ENCODE measurements at places on chromosomes 1 and 21.

DNA sequence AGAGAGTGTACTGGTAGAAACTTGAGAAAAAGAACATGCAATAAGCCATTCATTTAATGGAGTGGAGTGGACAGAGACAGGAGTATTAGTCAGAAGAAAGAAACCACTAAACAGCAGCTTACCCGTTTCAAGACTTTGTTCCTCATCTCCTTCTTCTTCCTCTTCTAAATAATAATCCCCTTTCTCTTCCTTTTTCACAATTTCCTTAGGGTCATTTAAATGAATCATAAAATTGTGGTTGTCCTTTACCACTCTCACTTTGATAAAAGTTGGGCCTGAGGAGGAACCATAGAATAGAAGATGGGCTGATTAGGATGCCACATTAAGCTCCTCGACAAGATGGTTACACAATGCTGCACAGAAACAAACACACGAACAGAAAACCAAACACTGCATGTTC is 109.6 kb downstream of the WDR3 start:
- peak; percentile 81 for DNase-seq

- no peak for DNase-seq
Measured at GRCh38 chr1:205260948-205261732, 33.4 kb downstream of the TMCC2 start.

GRCh38 chr1:150562446-150563339 is 13.5 kb downstream of the ADAMTSL4 start:
- no peak for DNase-seq

GRCh38 chr1:10727751-10728232 is 68.7 kb downstream of the CASZ1 start:
- DNase-seq: no peak

DNA sequence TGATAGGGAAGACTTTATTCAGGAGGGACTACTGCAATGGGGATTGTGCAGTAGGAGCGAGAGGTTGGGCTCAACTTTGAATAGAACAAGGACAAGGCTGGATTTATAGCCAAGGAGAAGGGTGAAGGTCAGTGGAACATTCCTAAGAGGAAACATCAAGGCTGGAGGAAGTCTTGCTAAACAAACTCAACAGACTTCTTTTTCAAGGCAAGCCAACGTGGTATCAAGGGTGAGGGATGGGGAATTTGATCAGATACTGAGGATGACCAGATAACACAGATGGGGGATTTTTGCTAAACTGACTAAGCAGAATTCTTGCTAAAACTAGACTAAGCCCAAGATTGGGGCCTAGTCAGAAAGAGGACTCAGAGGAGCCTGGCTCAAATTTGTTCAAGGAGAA is 107.3 kb downstream of the DUSP10 start:
- DNase-seq: no peak

DNA sequence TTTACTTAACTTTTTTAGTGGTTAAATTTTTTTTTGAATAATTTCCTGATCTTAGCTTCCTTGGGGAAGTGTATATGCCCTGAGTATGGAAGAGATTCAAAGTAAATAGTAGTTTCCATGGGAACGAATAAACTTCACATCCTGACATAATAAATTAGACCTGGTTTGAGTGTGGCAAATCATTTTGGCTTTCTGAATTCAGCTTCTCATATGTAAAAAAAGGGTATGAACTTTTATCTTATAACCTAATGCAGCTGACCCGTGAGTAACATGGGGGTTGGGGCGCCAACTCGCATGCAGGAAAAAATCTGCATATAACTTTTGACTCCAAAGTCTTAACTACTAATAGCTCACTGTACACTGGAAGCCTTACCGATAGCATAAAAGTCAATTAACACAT is 736.8 kb upstream of the NCAM2 start:
- no peak for DNase-seq

DNA sequence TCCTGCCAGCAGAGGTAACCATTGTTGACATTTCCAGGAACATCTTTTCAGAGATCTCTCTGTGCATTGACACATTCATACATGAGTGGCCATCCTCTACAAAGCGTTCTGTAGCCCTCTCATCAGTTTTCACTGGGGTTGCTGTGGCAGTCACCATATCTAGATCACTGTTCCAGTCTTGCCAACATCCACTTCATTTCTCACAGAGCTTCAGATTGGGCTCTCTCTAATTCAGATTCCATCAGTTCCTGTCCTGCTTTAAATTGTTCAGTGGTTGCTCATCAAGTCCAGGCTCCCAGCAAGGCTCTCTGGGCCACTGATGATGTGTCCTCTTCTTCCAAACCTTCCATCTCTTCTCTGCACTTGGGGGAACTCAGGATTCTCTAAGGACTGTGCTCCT is 173.7 kb downstream of the KCNJ6 start:
- DNase-seq: no peak

DNA sequence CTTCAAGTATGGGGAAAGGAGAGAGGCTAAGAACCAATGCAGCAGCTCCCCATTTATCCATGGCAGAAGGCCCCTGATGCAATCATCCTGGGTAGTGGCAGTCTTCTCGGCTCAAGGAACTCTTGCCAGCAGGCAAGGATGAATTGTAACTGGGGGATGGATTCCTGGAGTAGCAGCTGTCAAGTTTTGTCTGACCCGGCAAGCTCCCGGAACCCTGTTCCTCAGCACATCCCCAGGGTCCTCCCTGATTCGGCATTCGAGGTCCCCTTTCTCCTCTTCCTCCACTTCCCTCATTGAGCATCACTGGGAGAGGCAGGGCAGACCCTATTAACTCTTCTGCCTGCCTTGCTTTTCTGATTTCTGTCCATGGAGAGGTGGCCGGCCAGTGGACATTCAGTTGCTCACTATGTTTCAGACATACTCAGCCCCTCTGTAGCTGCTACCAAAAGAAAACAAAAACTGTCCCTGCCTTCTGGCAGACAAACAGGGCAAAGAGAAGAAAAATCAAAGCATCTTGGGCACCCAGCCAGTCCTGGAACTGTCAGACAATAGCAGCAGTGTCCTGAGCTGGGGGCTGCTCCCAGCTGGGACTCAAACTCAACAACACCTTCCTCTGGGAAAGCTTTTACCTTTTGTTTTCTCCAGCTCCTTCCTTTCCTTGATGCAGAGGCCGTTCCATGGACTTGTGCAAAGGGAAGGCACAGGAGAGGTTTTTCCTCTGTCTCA is 5.6 kb upstream of the PTCH2 start:
- DNase-seq: no peak

GRCh38 chr1:29722598-29722997 is 486.3 kb downstream of the PTPRU start:
- no peak for DNase-seq

- DNase-seq: no peak
Measured at GRCh38 chr1:25356848-25357247, 18.7 kb downstream of the TMEM50A start.

GRCh38 chr1:26349188-26349876 is 4.6 kb downstream of the CRYBG2 start:
- DNase-seq: no peak

GRCh38 chr1:147785794-147786506 is 25.5 kb upstream of the GJA5 start:
- no peak for DNase-seq

- DNase-seq: no peak
Measured at GRCh38 chr1:193705554-193705981, 519.2 kb upstream of the B3GALT2 start.

GRCh38 chr1:5950201-5950895 is 41.9 kb downstream of the NPHP4 start:
- no peak for DNase-seq

- no peak for DNase-seq
Measured at GRCh38 chr1:164261691-164262240, 297.2 kb upstream of the PBX1 start.

DNA sequence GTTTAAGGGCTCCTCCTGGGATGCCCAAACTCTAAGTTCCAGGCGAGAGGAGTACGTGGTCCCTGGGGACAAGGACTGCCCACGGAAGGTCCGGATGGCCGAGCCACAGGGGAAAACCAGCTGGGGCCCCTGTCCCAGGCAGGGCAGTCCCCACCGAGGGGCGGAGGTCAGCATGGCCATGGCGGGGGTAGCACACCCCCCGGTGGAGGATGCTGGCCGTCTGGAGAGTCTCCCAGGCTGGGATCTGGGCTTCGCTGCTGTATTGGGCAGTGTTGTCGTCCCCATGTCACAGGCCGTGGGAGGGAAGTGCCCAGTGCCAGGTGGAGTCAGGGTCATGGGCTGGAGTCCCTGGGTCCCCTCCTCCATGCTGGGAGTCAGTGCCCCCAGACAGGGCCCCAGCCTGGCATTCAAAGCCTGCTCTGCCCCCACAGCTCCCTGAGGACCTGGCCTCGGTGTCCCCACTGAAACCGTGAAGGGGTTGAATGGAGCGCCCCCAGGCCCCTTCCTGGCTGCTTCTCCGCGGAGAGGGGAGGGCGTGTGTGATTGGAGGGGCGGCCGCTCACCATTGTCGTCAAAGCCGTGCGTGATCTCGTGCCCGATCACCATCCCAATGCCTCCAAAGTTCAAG is 6.8 kb downstream of the PRXL2B start:
- DNase-seq: no peak

DNA sequence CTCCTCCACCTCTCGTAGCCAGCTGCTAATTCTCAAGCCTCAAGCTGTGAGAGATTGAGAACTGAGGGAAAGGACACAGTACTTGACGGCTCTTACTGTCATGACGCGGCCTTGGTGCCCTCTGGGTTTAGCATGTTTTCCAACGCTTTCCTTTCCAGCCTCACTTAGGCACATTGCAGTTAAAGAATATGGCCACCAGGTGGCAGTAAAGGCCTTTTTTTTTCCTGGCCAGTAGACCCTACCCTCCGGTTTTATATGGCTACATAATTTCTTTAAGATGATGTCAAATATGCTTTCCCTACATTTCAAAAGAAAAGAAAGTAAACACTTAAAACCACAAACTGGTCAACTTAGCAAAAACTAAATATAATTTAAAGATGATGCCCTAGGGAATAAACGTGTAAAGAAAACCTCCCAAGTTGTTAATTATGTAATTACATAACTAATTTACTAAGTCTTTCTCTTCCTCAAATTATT is 56.8 kb upstream of the PRDX6 start:
- DNase-seq: no peak

GRCh38 chr1:86085741-86086409 is 70.7 kb downstream of the COL24A1 start:
- DNase-seq: no peak

GRCh38 chr21:42665026-42665425 is 11.6 kb downstream of the PDE9A start:
- no peak for DNase-seq

GRCh38 chr1:45093334-45093733 is 81.3 kb downstream of the UROD start:
- no peak for DNase-seq

GRCh38 chr1:193471981-193472380 is 285.6 kb upstream of the B3GALT2 start:
- DNase-seq: no peak

DNA sequence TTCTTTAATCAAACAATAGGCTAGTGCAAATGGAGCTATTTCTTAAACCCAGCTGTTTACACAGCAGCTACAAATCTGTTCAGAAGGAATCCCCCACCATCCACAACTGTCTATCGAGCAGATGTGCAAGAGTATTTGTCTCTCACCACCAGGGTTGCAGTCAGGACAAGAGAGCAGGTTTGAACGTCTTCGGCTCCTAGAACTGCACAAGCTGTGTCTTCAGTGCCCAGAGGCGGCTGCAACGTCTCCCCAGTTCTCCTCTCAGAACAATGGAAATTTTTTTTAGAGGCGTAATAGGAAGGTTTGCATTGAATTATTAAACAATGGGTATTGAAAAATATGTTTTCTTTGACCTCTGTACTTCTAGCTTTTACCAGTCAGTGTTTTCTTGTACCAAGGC is 7.3 kb downstream of the OVAAL start:
- DNase-seq: no peak

DNA sequence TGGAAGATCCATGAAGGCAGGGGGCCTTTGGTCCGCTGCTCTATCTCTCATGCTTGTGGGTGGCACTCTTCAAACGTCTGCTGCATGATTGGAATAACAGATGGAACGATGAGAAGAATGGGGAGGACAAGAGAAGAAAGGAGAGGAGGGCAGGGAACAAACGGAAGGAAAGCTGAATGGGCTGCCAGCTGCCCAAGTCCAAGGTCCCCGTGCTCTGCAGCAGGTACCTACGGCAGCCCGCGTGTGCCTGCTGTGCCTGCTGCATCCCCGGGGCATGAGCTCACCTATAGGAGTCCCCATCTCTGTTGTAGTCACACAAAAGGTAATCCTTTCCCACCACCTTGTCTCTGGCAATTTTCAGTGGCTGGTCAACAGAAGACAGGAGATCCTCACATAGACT is 73.1 kb downstream of the SLC66A1 start:
- no peak for DNase-seq

- no peak for DNase-seq
Measured at GRCh38 chr1:114831276-114831994, 23.2 kb upstream of the SYCP1 start.

DNA sequence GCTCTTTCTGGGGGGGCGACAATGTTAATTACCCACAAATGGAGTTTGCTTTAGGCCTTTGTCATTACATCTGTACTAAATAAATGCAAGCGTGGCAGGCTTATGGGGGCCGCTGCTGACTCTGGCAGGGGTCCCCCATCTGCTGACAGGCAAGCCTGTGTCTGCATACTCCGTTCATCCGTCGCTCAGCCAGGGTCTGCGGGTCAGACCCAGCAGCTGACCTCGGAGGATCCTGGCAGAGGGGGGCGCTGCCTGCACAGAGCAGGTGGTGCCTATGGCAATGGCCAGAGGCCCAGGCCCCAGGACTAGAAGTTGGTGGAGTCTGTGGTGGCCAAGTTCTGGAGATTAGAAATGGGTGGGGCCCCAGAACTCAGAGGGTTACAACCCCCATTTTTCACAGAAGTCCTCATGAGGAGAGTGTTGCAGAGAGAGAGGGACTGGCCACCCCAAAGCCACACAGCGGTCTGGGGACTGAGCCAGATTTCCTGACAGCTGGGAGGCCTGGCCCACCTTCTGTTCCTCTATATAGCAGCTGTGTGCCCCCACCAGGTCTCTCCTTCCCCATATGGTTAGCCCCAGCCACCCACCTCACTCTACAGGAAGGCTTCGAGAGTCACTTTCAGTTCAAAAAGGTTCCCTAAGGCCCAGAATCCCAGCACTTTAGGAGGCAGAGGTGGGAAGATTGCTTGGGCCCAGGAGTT is 31.0 kb downstream of the TTC39A start:
- DNase-seq: no peak

- DNase-seq: no peak
Measured at GRCh38 chr1:180926164-180926981, 13.7 kb downstream of the KIAA1614 start.

GRCh38 chr1:147740391-147740790 is 20.0 kb downstream of the GJA5 start:
- DNase-seq: no peak

DNA sequence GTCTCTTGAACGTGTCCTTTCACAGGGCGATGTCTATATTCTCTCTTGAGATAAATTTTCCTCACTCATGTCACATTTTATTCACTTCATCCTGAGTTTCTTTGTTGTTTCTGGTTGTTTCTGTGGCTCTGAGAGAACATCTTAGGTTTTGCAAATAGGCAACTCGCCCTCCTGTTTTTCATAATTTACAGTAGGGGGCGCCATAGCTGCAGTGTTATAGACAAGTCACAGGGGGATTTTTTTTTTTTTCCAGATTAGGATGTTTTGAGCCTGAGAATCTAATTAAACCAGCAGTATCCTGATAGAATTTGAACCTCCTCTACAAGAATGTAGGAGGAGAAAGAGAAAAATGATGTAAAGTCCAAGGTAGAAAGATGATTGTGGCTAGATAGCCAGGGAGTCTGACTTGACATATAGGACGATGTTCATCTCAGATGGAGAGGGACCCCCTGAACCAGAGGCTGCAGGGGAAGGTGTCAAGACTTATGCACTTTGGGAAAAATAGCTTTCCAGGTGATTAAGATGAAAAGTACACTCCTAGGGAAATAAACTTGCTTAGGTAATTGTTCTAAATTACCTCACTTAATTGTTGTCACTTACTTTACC is 76.3 kb downstream of the ZP4 start:
- no peak for DNase-seq

All from SIG-M5 (cell line).